ENCODE measurements at places on chromosomes 12 and 14. TPM values are rescaled to one million over a fixed set of nuclear protein-coding genes. Genes with fewer than 3 reads are reported as not detected.

Gene TM9SF1
- 56.2 TPM for total RNA-seq

Gene ESRRB
- 0.29 TPM for total RNA-seq

GRCh38 chr12:32069071-32069470, 37.6 kb upstream of the BICD1 start:
- H3K27me3 ChIP-seq: no peaks in the 10 kb centered on the region
- H3K4me3 ChIP-seq: no peak overlapping the region
- peaks cover 20% of the 10 kb centered on the region for H3K4me1 ChIP-seq
- H3K36me3 ChIP-seq: peaks cover 2% of the 10 kb centered on the region
- no peak for DNase-seq

DNA sequence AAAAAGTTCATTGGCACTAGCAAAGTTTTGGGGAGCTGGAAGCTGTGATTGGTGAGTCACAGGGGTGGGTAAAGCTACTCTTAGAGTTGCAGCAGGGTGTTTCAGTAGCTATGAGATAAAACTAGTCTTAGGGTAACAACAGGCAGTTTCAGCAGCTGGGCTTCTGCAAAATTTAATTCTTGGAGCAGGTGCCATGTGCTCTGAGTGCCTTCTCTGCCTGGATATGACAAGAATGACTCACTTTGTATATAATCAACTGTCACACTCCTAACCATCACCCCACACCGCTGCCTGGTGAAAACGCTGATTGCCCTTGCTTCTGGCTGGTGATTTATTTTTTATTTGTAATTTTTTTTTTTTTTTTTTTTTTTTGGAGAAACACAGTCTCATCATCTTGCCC, 10.5 kb upstream of the PLBD2 start:
- no peak overlapping the region for H3K4me3 ChIP-seq
- H3K36me3 ChIP-seq: no peaks in the 10 kb centered on the region
- no peaks in the 10 kb centered on the region for H3K4me1 ChIP-seq
- H3K27ac ChIP-seq: no peak overlapping the region
- peaks cover 15% of the 10 kb centered on the region for H3K27me3 ChIP-seq
- DNase-seq: no peak
